ENCODE measurements at places on chromosomes 3 and 15. TPM values are rescaled to one million over a fixed set of nuclear protein-coding genes. Genes with fewer than 3 reads are reported as not detected.

The ACTC1 gene
- not detected for total RNA-seq

The CD276 gene
- total RNA-seq, result not detected

The AMIGO3 gene
- total RNA-seq, result not detected

The ZNF620 gene
- 2.5 TPM for total RNA-seq

The SLC38A3 gene
- total RNA-seq, result not detected

- no peak for DNase-seq
These were observed 36.1 kb upstream of the ACKR4 start for GRCh38 chr3:132561003-132561402.

DNA sequence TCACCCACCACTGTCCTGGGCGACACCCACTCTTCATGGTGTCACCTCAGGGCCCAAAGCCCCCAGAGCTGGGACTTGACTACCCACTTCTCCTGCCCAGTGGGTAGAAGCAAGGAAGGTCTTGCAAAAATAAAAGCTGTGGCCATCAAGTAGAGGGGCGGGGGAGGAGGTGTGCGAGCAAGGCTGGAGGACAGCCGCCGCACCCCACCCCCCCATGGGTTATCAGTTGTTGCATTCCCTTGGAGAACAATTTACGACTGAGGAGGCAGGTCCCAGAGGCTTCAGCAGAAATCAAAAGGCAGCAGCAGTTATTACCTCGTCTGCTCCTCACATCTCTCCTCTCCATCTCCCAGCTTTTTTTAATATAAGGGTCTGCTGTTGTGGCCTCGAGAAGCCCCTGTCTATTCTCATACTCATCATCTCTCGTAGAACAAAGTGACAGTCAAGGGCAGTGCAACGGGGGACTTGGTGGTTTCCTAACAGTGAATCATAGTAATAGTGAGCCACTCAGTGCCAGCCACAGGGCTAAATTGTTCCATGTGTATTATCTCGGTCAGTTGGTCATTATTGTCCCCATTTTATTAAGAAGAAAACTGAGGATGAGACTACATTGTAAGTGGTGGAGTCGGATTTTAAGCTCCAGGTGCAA, 116.4 kb downstream of the PDCD6IP start:
- DNase-seq, result no peak

- DNase-seq, result no peak
These were observed 11.1 kb downstream of the ISG20 start for GRCh38 chr15:88649753-88650551.

GRCh38 chr15:39886418-39886817, 33.6 kb downstream of the GPR176 start:
- no peak for DNase-seq

DNA sequence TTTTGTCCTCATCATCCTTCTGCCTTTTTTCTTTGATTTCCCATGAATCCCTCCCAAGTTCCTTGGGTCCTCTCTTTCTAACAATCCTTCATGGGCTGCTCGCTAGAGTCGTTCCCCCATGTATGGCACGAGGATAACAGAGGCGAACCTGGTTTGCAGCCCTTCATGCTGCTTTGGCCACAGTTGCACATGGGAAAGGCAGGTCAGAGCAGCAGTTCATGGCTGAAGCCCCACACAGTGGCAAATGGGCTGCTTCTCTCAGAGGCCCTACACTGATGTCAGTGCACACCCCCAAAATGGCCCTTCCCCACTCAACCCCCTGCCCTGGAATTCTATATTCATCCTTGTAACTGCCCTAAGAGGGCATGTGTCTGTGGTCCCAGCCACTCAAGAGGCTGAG, 335.4 kb upstream of the IGF1R start:
- no peak for DNase-seq

DNA sequence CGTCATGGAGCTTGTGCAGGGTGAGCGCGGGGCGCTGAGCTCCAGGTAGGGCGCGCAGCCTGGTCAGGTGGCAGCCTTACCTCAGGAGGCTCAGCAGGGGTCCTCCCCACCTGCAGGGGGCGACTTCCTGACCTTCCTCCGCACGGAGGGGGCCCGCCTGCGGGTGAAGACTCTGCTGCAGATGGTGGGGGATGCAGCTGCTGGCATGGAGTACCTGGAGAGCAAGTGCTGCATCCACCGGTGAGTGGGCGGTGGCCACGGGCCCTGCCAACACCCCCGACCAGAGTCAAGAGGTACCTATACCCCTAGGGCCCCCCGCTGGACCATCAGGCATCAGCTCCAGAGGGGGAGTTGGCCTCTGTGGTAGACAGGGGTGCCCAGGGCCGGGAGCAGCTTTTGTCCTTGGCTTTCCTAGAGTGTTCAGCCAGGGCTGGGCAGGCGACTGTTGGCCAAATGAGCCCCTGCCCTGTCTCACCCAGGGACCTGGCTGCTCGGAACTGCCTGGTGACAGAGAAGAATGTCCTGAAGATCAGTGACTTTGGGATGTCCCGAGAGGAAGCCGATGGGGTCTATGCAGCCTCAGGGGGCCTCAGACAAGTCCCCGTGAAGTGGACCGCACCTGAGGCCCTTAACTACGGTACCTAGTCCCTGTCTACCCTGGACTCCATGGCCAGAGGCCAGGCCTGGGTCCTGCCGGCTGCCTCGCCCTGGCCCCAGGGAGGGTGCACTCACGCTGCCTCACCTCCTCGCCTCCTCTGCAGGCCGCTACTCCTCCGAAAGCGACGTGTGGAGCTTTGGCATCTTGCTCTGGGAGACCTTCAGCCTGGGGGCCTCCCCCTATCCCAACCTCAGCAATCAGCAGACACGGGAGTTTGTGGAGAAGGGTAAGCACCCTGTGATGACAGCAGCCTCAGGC, 9.1 kb downstream of the FES start:
- no peak for DNase-seq

DNA sequence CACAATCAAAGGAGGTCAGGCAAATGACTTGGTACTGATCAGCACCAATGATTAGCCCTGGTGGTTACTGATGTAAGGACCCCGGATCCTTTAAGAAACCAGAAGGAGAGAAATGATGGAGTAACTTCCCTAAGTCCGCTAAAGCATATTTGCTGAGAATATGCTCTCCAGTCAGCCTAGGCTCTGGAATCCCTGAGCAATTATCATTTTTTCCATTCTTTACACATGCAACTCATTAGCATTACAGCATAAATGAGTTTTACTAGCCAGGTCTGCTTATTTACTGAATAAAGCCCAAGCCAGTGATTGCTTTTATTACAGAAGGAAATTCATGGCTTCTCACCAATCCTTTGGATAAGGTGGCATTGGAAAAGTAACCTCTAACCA, 139.2 kb upstream of the WNT5A start:
- no peak for DNase-seq

DNA sequence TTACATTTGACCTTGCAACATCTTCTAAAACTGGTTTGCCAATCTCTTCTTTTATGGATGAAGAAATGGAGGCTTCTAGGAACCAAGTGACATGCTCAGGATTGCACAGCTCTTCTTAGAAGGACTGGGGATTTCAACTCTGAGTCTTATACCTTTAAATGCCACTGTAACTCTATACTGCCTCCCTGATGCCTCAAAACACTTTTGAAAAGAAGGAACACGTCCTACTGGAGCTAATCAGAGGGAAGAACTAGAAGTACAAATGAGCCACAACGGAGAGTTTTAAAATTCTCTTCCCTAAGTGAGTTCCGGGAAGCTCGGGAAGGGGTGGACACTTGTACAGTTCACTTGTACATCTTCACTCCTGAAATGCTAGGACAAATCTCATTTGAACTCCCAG, 949 bp upstream of the MITF start:
- DNase-seq, result no peak

DNA sequence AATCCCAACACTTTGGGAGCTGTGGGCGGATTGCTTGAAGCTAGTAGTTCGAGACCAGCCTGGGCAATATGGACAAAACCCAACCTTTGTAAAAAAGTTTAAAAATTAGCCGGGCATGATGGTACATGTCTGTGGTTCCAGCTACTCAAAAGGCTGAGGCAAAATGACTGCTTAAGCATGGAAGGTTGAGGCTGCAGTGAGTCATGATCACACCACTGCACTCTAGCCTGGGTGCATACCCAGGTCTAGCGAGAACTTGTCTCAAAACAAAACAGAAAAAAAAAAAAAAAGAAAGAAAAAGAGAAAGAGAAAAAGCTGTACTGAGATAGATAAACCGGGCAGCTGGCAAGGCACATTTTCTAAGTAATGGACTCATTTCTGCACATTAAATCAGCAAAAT, 10.6 kb downstream of the ARPP19 start:
- DNase-seq, result no peak

DNA sequence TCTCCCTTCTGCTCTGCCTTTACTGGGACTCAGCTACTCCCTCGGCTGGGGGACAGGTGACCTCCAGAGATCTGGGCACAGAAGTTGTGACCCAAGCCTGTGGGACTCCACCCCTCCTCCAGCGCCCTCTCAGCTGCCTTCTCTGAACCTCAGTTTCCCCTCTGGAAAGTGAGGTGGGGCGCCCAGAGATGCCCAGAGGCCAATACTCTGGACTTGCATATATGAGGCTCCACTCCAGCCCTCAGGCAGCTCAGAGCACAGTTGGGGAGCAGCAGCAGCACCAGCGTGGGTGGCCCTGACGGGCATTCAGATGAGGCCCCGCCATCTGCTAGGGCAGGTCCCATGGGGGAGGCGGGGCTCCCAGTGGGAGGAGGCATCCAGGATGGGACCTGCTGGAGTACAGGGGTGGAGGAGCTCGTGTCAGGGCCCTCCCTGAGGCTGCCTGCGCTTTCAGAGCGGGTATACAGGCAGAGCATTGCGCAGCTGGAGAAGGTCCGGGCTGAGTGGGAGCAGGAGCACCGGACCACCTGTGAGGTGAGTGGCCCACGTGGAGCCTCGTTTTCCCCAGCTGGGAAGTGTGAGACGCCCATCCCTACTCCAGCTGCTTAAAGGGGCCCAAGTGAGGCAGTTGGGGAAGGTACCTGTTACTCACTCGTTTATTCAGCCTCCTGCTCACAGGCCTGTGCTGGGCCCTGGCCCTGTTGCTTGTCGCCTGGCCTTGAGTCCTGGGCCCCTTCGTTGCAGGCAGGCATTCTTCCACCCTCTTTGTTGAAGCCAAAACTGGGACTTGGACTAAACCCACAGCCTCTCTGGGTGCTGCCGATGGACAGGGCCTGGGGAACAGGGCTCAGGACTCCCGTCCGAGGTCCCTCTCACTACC, 35.4 kb downstream of the PSTPIP1 start:
- no peak for DNase-seq

DNA sequence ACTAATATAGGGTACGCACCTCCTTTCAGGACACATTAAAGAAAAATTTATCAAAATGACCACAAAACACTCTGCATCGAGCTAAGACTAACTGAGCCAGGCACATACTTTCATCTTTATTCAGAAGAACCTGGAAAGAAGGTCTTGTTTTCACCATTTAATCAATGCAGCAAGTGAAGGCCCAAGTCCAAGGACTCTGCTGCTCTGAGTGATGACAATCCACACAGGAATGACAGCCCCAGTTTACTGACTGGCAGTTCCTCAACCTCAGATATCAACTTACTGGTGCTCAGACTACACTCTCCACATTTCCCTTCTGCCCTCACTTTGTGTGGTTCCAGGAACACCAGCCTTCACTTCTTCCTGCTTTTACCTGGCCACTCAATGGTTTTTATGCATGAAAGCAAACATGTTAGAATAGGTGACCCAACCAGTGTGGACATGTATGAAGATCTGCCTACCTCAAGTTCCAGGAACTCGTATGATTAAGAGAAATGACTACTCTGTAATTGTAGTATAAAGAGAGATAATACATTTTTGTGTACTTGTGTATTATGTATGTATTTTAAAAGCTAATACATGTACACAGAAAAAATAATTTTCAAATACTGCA, 29.1 kb upstream of the RASA2 start:
- no peak for DNase-seq

DNA sequence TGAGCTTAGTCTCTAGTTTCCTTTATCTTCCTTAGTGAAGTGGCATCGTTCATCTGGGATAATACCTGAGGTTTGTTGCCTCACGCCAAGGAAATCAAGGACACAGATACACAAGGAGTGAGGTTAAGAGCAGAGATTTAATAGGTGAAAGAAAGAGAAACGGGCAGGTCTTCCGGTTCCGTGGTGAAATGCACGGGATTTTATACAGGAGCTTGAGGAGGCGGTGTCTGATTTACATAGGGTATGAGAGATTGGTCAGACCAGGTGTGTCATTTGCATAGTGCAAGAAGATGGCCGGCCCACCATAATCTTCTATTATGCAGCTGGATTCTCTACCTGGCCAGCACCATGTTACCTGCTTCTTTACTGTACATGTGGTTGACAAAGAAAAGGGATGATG, 17.2 kb downstream of the ARRDC4 start:
- DNase-seq, result no peak

DNA sequence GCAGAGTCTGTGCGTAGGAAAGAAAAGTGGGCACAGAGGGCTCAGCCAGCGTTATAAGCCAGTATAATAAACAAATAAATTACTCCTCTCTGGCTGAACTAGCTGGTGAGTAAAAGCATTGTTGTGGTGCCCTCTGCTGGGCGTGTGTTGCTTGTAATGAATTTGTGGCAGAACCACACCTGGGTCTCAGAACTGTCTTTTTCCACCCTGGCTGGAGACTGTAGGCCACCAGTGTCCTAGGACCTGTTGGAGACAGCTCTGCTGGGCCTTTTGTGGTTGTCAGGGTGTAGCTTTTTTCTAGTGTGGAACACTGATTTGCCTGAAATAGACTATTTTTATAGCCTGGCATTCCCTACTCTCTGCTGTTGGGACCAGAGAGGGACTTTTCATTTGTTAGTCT, 130.5 kb upstream of the EIF1B start:
- DNase-seq, result no peak

DNA sequence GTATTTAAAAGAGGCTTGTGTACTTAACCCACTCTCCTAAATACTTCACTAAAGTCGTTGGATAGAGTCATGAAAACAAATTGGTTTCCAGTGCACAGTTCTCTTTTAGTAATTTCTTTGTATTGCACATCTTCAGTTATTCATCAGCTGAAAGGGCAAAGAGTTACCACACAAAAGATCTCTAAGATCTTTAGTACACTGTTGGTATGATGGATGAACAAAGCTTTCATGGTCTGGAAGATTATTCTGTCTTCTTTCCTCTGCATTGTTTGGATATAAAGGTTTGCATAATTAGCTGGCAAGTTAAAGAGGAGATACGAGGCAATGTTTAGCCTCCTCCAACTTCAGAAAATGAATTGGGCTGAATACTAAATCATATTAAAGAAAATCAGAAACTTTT, 40.5 kb downstream of the BCHE start:
- DNase-seq, result no peak

All from T-helper 17 cell (primary cell).